ENCODE measurements at places on chromosomes 4 and X. TPM values are rescaled to one million over a fixed set of nuclear protein-coding genes. Genes with fewer than 3 reads are reported as not detected.

The VEGFD gene
- 0.27 TPM for total RNA-seq

The PITX2 gene
- not detected for total RNA-seq

DNA sequence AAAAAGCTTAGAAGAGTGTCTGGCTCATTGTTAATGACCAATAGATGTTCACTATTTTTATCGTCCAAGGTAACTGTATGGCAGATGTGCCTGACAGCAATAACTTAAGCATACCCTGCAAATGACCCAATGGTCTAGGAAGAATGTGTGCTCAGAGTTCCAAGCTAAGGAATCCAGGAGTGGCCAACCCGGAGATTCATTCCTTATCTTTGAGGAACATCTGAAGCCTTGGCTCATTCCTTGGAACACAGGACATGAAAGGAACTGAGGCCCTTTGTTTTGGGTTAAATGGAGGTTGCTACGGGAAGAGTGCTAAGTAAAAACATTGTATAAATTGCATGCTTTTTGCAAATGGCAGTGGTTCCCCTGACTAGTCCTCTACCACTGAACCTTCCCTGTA, 38.9 kb upstream of the EFNB1 start:
- no peak for DNase-seq

The PPEF2 gene
- total RNA-seq, result not detected

GRCh38 chr4:30559481-30559880, 160.7 kb upstream of the PCDH7 start:
- DNase-seq, result no peak

DNA sequence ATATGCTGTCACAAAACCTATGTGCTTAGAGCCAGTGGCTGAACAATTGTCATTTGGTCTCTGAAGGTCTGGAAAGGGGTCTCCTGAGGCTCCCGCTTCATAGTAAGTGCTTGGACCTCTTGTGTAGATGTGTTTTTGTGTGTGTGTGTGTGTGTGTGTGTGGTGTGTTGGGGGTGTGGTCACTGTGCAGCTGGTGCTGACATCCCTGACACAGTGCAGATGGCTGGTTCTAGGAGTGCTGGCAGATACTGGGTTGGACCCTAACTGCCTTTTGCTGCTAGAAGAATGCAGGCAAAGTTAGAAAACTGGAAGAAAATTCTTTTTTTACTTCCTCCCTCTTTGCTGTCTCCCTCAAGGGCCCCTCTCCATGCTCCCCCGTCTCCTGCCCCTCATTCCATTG, 1872.6 kb downstream of the ARAP2 start:
- DNase-seq, result no peak

The PNMA5 gene
- not detected for total RNA-seq

The CCKAR gene
- total RNA-seq, result not detected

The NCAPG gene
- total RNA-seq, result 108 TPM

DNA sequence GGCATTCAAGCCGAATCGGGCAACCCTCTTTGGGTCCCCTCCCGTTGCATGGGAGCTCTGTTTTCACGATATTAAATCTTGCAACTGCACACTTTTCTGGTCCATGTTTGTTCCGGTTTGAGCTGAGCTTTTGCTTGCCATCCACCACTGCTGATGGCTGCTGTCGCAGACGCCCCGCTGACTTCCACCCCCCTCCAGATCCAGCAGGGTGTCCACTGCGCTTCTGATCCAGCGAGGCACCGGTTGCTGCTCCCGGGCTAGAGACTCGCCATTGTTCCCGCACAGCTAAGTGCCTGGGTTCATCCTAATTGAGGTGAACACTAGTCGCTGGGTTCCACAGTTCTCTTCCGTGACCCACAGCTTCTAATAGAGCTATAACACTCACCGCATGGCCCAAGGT, 13.3 kb downstream of the ACOX3 start:
- DNase-seq, result no peak

DNA sequence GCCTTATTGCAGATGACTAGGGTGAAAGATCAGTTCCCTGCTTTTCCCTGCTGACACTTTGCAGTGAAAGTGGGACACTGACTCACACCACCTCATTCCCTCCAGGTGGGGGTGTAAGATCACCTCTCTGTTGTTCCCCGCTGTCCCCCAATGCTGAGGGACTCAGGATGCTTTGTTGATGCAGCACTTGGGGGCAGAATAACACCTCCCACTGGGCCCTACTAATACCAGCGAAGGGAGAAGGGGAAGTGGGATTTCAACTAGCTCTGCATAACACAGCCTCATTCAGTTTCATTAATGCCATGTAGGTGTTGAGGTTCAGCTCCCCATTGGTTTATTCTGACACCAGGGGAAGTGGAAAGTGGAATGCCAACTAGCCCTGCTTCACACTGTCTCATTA, 43.6 kb upstream of the IL1RAPL2 start:
- DNase-seq, result no peak

DNA sequence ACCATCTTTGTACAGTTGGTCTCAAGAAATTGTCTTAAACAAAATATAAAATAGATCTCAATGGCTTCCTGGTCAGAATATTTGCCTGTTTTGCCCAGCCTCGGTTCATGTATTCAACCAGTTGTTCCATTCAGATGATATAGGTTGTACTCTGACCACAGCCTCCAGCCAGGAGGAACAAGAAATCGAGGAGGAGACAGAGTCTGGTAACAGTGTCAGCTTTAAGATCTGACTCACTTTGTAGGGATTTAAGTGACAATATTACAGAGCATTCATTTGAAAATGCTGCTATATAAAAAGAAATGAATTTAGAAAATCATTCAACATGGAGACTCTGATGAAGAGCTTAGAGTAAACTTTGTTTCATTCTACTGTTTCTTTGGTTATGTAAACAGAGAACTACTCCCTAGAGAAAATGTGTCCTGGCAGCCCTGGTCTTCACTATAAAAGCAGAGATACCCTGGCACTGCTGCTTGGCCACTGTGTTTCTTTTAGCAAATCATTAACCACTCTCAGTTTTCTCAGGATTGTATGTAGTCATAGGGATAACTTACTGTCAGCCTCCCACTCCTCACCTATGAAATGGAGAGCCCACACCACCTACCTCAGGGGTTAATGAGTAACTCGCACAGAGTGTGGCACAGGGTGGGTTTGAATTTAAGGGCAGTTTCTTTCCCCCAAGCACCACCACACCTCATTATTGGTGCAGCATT, 53.5 kb downstream of the PAGE2 start:
- peak; percentile 79 for DNase-seq

GRCh38 chr4:121656269-121656641, 40.5 kb downstream of the ANXA5 start:
- DNase-seq, result peak; percentile 50

GRCh38 chr4:176238157-176238610, 30.8 kb downstream of the ASB5 start:
- DNase-seq, result no peak

DNA sequence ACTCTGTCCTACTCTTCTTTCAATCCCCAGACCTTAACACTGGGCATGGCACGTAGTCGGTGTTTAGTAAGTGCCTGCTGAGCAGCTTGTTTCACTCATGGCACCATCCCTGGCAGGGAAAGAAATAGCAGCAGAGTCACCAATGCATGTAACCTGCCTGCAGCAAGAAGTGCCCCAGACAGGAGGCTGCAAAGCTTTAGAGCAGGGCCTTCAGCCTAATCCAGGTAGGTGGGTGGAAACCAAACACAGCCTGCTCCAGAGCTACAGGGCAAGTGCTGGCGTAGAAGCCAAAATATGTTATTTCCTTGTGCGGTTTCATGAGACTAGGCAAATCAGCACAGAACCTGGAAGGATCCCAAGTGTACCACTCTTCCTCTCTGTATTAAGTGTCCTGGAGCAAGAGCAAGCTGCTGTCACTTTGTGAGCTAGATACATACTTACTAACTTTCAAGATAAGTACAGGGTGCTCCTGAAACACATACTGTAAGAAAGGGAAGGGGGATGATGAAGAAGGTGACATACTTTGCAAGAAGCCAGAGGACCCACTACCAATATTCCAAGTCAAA, 5.5 kb downstream of the PROM1 start:
- no peak for DNase-seq

The XG gene
- not detected for total RNA-seq

DNA sequence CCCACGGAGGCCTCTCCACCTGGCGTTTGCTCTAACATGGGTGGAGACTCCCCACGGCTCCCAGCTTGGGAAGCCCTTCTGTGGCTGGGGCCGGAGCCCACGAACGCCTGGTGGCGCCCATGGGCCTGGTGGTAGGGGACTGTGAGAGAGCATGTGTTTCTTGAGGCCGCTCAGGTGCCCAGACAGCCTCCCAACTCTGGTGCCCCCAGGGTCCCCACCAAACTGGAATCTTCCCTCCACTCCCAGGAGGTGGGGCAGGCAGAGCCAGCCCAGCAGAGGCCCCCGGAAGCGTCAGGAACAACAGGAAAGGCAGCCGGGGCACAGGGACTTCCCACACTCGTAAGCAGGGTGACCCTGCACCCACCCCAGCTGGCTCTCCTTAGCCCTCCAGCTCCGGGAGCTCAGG, 33.3 kb upstream of the FGFR3 start:
- no peak for DNase-seq

All from HepG2 (cell line).